ENCODE measurements at places on chromosomes 3 and 15.
A peak's percentile ranks its signal among the peaks of the same experiment; 100 is the strongest.

- DNase-seq = no peak
These were observed 122.6 kb downstream of the ANO10 start for GRCh38 chr3:43499256-43499655.

DNA sequence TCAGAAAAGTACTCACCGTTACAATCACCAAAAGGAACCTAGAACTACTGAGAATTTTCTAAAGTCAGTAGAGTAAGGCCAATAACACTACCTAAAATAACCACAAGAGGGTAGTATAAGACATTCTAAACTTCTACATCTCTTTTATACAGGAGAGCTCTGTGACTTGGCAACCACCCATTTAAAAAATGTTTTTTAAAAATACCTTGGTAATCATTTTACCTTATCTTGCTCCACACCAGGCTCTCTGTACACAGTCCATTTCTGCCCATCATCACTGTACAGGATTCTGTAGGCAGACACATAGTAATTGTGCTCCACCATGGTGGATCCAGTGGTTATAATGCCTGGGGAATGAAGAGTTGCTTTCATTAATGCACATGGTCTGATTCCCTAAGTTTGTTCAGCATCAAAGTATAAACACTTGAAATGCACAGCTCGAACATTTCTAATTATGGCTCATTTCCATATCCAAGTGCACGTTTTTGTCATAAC, 54.5 kb downstream of the ST3GAL6 start:
- peak; percentile 53 for DNase-seq

DNA sequence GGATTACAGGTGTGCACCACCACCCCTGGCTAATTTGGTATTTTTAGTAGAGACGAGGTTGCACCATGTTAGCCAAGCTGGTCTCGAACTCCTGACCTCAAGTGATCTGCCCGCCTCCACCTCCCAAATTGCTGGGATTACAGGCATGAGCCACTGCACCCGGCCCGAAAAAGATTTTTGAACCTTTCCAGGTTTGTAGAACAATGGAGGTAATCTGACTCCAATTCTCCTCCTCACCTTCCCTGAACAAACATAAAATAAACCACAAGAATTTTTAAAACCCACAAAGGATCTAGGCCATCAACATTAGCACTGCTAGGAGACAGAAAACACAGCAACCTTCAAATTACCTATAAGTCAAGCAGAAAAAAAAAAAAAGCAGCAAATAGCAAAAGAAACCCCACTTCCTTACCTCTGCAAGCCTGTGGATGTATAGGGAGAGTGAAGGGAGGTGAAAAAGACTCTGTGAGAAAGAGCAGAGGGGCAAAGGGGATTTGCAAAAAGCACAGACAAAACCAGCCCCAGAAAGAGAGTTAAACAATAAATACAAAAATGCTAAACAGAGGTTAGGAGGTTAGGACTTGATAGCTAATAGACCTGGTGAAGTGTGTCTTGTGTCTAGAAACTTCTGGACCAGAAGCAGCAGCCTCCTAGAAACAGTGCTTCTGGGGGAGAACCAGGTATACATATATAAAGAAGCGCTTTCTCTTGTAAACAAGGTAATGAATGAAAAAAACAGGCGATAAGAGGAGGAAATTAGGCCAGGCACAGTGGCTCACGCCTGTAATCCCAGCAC, 32.1 kb downstream of the TFDP2 start:
- no peak for DNase-seq

DNA sequence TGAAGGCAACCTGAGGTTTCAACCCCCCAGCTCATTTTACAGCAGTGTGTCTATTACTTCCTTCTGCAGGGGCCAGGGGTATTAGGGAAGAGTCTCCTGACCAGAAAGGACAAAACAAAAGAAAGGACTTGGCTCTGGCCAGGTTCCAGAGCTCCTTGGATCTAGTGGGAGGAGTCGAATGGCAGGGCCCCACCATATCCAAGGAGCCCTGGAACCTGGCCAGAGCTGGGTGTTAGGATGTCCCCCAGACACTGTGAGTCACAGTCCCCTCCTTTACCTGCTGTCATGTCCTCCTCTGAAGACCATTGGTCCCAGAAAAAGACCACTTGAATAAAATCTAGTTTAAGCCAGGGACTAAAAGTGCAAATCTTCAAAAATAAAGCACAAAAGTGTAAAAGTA, 113.2 kb downstream of the EEFSEC start:
- peak; percentile 48 for DNase-seq

- no peak for DNase-seq
These were observed 31.7 kb downstream of the AKAP13 start for GRCh38 chr15:85412066-85412465.

DNA sequence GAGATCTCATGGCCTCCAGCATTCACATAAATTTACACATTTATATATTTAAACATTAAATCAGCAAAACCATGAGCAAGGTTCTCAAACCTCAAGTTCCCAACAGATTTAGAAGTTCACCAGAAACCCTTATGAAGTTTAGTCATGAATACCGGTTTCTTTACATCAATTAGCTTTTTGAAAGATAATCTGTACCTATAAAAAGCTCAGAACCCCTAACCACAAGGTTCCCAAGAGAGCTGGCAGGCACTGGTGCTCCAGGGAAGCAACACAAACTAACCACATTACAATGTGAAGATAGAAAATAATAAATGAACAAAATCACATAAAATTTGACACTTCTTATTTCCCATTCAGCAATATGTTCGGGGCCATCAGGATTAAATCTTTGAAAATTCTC, 150.9 kb downstream of the FBN1 start:
- no peak for DNase-seq

DNA sequence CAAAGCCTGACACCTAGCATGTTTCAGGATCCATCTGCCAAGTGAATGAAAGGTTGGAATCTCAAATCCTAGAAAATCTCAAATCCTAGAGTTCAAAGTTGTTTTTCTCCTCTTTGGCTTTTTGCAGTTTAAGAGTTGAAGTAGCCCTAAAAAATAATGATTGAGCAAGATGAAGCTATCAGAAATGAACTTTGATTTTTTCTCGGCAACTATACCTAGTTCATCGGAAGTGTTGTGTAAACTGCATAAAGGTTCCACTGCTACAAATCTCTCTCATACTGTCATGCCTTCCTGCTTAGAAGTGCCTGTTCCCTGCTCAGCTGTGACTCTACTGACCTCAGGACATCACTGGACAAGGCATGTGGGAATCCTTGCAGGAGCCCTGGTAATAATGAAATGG, 35.8 kb upstream of the FOXB1 start:
- DNase-seq = no peak

DNA sequence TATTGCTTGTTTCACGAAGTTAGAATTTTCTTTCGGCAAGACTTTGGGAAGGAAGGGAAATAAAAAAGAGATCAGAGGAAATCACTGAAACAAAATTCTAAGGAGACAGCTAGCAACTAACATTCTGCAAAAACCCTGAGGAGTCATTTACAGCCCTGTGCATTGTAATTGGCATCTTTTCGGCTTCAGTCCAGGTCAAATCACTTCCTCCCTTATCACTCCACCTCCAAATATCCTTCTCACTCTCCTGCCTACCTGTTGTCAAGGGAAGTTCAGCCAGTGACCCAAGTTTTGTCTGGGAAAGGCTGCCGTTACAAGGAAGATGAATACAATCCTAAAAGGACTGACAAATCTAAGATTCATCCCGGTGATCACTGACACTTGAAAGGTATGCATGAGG, 39.6 kb downstream of the MDFIC2 start:
- no peak for DNase-seq

DNA sequence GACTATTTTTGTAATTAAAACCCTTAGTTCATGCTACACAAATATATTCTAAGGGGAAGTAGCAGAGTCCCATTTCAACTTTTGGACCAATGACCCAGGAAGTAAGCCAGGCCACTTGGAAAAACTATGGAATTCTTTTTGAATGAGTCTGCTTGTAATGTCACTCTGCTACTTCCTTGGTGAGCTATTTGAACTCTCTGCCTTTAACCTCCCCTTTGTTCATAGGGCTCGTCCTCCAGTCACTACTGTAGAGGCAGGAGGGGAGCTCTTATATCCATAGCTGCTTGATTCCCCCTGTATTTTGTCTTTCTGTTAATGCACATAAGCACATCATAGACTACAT, 119.6 kb downstream of the UACA start:
- peak; percentile 65 for DNase-seq

DNA sequence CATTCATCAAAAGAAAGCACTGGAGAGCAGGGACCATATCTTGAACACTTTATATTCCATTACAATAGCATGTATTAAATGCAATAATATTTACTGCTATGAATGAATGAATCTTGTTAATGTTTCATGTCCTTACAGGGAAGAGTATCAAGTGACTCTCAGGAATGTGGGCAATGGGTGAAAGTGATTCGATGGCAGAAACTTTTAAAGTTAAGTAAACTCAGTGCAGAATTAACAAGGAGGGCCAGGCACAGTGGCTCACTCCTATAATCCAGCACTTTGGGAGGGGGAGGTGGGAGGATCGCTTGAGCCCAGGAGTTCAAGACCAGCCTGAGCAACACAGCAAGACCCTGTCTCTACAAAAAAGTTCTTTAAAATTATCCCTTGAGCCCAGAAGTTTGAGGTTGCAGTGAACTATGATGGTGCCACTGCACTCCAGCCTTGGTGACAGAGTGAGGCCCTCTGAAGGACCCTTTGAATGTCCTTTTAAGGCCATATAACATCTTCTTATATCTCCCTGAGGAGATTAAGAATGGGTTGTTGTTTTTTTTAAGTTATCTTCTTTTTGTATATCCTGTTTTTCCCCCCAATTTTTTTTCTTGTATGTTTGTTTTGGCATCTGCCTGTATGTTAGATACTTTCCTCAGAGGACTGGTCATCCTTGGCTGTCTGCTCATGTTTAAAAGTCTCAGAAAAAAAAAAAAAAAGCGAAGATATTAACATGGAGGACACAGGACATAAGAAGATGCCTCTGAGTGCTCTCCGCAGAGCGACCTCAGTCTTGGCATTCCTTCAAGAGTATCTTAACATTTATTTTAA, 9.6 kb upstream of the FSIP1 start:
- DNase-seq = no peak
